ENCODE measurements at places on chromosomes 5 and 9.

DNA sequence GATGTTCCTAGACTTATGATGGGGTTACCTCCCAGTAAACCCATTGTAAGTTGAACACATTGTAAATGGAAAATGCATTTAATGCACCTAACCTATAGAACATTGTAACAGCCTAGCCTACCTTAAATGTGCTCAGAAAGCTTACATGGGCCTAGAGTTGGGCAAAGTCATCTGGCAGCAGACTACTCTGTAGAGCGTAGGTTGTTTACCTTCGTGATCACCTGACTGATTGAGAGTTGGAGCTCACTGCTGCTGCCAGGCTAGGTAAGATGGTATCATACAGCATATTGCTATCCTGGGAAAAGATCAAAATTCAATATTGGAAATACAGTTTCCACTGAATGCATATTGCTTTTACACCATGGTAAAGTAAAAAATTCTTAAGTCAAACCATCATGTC, 95.4 kb downstream of the HTR4 start:
- no peak for DNase-seq

- DNase-seq: no peak
Measured at GRCh38 chr5:18023275-18023674, 389.0 kb downstream of the TAF11L14 start.

- no peak for DNase-seq
Measured at GRCh38 chr5:135008981-135009735, 24.9 kb downstream of the PITX1 start.

DNA sequence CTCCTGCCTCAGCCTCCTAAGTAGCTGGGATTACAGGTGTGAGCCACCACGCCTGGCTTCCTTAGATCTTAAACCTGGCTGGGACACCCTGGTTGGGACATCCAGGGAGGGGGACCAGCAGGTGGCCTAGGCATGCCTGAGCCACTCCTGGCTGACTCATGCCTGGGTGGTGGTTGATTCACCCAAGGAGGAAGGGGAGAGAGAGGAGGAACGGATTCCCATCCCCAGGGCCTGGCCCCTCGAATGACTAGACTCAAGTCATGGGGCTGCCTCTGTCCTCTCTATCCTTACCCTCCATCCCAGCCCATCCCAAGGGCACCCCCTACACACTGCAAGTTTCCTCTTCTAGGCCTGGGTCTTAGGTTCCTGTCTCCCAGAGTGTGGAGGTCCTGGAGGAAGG, 12.7 kb downstream of the EEIG1 start:
- no peak for DNase-seq

- no peak for DNase-seq
Measured at GRCh38 chr5:162683284-162683683, 615.7 kb downstream of the GABRG2 start.

DNA sequence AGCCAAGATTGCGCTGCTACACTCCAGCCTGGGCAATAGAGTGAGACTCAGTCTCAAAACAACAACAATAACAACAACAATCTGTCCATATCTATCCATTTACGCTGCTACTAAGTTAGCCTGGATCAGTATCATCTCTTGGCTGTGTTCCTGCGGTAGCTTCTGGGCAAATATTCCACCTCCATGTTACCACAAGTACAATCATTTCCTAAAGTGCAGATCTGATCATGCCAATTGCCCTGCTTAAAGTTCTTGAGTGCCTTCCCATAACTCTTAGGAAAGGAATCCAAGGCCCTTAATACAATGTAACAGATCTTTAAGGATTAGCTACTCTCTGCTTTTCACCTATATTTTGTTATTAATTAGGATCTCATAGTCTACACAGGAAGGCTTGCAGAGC, 15.4 kb upstream of the PPP2R2B start:
- no peak for DNase-seq

GRCh38 chr5:7794311-7794710, 56.6 kb downstream of the CFAP90 start:
- peak; percentile 23 for DNase-seq

- DNase-seq: peak; percentile 63
Measured at GRCh38 chr5:176365351-176366231, at the start of gene ARL10. TSS of gene ARL10 (plus strand) at chr5:176365487. CDS start at chr5:176365564, 77 bp downstream.
